ENCODE measurements at places on chromosomes 4 and X.

GRCh38 chr4:51849430-51849829 is 6.5 kb downstream of the DCUN1D4 start:
- DNase-seq = no peak

- no peak for DNase-seq
These were observed 3.3 kb upstream of the LIN54 start for GRCh38 chr4:83013902-83014301.

DNA sequence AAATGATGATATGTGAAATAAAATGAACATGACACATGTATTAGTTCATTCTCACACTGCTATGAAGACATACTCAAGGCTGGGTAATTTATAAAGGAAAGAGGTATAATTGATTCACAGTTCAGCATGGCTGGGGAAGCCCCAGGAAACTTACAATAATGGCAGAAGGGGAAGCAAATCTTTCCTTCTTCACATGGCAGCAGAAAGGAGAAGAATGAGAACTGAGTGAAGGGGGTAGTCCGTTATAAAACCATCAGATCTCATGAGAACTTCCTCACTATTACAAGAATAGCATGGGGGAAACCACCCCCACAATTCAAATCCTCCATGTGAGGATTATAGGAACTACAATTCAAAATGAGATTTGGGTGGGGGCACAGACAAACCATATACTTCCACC is 243.9 kb upstream of the GYPA start:
- DNase-seq = no peak

- DNase-seq = no peak
These were observed 10.2 kb downstream of the GAK start for GRCh38 chr4:921830-922331.

DNA sequence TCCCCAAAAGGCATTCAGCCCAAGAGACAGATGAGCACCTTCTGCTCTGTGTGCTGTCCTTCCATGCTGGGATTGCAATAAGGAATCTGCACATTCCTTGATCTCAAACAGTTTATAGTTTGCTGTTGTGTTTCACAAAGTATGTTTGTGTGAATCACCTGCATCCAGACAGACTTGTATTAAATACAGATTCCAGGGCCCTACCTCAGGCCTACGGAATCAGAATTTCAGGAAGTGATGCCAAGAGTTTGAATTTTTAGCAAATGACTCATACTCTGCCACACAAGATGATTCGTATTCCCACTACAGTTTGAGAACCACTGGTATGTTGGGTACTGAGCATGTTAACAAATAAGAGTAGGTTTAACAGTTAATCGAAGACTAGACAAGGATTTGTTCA is 7.0 kb downstream of the VAMP7 start:
- no peak for DNase-seq

DNA sequence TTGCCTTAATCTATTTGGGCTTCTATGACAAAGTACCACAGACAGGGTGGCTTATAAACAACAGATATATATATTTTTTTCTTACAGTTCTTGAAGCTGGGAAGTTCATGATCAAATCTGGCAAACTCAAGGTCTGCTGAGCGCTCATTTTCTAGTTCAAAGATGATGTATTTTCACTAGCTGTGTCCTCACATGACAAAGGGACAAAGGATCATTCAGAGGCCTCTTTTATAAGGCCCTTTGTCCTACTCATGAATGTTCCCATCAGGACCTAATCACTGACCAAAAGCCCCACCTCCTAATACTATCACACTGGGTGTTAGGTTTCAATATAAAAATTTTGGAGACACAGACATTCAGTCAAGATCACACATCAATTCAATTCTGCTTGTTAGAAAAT is 2025.2 kb downstream of the PCDH7 start:
- no peak for DNase-seq

- no peak for DNase-seq
These were observed 15.4 kb downstream of the AFP start for GRCh38 chr4:73451404-73451803.

- DNase-seq = no peak
These were observed 61.9 kb downstream of the ABLIM2 start for GRCh38 chr4:8096690-8097061.

DNA sequence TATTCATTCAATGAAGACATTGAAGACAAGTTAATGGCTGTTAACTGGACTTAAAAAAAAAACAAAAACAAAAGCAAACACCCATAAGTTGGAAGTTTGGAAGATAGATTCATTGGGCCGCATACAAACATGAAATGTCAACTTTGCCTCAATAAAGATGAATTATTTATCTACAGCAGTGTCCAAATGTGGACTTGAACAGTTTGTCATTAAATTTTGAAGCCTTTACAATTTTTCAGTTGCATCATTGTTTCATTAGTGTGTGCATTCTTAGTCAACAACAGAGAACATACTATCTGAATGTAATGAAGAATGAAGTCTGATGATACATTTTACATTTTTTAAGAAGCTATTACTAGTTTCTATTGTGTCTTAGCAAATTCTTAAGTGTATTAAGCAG is 152.1 kb downstream of the SLIT2 start:
- no peak for DNase-seq
